ENCODE measurements at places on chromosomes 1 and 21.

GRCh38 chr1:25904943-25905679, 1.1 kb downstream of the STMN1 start:
- peak; percentile 95 for DNase-seq

GRCh38 chr1:195960580-195960979, 647.7 kb downstream of the KCNT2 start:
- DNase-seq: no peak

- no peak for DNase-seq
These were observed 2.8 kb downstream of the DHCR24 start for GRCh38 chr1:54884135-54884586.

DNA sequence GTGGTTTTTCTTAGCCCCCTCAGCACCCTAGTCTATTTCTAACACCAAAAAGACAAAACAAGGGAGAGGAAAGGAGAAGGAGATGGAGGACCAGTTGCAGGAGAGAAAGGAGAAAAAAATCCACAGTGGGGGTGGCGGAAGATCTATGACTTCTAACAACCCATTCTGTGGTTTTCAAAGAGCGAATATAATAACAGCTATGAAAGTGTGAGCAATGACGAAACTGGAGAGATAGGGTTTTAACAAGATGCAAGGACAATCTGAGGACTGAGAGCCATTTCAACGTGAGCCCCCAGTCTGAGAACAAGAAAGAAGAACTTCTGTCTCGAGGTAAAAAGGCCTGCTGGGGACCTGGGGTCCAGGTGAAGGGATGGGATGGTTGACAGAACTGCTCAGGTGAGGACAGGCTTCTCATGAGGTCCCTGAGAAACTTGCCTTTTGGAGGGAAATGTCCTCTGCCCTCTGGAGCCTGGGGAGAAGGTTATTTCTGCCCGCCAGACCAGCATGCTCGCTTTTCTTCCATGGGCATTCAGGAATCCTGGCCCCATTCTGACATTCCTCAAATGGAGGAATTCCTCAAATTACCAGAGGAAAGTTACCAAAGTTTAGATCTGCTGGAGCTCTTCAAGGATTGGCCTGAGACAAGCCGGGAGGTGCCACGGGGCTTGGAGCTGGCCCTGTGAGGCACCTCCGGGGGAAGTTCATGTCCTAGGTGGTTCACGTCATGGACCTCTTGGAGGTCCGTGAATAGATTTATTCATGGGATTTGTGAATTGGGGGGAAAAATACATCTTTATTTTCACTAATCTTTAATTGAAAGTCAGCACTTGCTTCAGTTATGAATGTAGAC, at the start of gene CD160:
TSS of gene CD160 (plus strand) at position 270 of the 850 bp plus-strand sequence. CDS start 8,829 bp downstream, outside the sequence.
- peak; percentile 14 for DNase-seq

- DNase-seq: no peak
These were observed 169.5 kb upstream of the PKN2 start for GRCh38 chr1:88514544-88515060.

GRCh38 chr1:230784163-230784562, 37.0 kb downstream of the CAPN9 start:
- DNase-seq: no peak

GRCh38 chr1:43388613-43389012, 987 bp downstream of the MED8 start:
- no peak for DNase-seq

GRCh38 chr1:61322769-61323168, 240.4 kb downstream of the NFIA start:
- no peak for DNase-seq

DNA sequence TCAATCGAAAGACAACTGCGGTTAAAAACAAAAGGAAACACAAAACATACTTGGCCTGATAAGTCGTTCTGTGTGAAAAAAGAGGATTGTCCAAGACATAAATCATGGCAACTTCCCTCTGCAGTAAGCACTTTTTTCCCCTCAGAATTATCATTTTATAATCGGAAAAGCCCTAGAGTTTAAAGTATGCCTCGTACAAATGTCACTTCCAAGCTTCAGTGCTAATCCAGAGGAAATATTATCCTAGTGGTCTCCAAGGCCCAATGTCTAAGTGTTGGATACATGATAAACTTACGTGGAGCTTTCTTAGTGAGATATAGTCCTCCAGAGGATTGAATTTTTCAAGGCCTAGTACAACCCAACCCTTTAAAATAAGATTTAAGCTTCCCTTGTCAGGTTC, 11.2 kb upstream of the NTMT2 start:
- DNase-seq: no peak

- DNase-seq: no peak
These were observed 108.8 kb downstream of the SMYD2 start for GRCh38 chr1:214389734-214390133.

DNA sequence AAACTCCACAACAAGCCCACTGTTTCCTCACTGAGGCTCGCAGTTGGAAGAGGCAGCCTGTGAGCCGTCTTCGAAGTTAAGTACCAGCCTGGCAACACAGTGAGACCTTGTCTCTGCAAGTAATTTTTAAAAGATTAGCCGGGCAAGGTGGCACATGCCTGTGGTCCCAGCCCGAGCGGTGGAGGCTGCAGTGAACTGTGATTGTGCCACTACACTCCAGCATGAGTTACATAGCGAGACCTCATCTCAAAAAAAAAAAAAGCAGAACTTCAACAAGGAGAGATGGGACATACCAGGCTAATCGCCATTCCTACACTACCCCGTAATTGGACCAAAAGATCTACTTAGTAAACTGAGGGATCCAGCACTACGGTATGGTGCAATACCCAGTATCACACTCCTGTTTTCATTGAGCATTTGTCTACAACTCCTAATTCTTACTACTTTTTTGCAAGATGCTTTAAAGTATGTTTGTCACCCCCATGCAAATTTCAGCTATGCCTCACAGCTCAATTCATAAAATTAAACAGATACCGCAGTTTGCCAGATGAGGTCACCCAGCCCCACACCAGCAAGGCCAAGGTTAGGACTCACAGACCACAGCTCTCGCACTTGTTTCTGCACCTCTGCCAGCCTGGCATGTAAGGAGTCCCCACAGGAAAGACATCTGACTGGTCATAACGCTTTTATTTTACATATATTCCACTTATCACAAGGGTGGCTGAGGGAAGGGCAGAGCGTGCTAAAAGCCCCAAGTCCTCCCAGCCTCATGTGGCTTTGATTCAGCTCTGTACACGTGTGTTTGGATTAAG, 21.0 kb downstream of the SDE2 start:
- DNase-seq: peak; percentile 52

DNA sequence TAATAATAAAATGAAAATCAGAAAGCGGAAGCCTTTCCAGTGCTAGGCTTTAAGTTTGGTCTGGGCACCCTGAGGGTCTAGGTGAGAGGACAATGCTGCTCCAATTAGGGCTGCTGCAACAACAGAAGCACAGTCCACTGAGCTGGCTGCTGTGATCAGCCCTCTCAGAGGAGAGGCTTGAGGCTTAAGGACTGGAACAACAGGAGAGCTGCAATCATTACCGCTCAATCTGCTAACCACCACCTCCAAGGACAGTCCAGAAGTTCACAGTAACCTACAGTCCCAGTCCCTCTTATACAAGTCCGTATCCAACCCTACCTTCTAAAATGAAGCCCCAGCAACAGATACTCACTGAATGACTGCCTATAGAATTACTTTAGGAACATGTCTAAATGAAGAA, 62.1 kb downstream of the USP24 start:
- no peak for DNase-seq

DNA sequence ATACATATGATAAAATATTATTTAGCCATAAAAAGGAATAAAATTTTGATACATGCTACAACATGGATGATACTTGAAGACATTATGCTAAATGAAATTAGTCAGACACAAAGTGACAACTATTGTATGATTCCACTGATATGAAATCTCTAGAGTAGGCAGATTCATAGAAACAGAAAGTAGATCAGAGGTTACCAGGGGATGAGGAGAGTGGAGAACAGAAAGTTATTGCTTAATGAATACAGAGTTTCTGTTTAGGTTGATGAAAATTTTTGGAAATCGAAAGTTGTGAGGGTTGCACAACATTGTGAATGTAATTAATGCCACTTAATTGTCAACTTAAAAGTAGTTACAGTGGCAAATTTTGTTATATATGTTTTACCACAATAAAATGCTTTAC, 315.7 kb upstream of the USP25 start:
- DNase-seq: no peak

DNA sequence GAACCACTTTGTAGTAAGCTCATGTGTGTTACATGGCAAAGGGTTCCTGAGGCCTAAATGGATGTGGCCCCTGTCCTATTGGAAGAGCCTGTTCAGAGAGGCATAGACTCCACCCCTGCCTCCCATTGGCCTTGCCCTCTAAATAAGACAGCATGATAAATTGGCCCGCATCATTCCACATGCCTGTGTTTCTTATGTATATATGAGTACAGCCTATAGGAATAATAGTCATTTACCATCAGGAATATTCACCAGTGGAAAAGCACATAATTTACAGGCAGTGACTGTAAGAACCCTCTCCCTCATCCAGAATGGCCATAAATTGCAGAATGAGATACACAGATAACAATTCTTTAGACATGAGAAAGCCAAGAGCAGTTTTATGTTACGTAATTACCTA, 519.5 kb upstream of the DAB1 start:
- no peak for DNase-seq

- no peak for DNase-seq
These were observed 67.0 kb upstream of the PDE9A start for GRCh38 chr21:42586406-42586805.

DNA sequence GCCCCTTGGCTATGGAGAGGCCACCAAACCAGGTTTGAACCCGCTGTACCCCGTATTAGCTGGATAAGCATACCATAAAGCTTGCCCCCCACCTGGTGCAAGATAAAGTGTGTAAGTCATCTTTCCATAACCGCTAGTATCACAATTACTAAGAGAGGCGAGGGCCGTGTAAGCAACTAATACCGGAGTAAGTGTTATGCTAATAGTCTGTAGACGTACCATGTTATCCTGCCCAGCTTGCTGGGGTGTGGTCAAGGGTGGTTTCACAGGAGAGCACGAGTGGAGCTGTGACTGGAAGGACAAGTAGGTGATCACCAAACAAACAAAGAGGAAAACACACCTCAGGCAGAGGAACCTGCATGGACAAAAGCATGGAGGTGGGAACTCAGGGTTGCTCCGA, 3.6 kb upstream of the TNFRSF1B start:
- no peak for DNase-seq

DNA sequence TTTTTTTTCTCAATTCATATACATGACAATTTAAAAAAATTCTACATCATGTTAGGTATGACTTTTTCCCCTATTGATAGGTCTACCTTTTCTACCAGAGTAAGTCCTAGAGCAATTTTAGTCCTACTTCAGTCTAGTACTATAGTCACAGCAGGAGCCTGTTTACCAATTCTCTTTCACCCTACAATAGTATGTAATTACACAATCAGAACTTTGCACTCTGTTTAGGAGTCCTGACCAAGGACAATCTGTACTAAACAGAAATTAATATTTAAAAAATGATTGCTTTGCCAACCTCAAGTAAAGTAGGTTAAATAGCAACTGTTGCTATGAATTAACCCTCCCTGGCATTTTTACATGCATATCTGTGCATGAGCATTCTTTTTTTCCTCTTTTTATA, 810 bp upstream of the CYP4A11 start:
- DNase-seq: no peak

- DNase-seq: peak; percentile 78
These were observed 13.2 kb upstream of the CELA3B start for GRCh38 chr1:21963477-21964217.

- DNase-seq: peak; percentile 65
These were observed 13.6 kb upstream of the GPX7 start for GRCh38 chr1:52588535-52588934.

GRCh38 chr1:229271448-229272159, 693 bp downstream of the RAB4A start:
- peak; percentile 71 for DNase-seq

DNA sequence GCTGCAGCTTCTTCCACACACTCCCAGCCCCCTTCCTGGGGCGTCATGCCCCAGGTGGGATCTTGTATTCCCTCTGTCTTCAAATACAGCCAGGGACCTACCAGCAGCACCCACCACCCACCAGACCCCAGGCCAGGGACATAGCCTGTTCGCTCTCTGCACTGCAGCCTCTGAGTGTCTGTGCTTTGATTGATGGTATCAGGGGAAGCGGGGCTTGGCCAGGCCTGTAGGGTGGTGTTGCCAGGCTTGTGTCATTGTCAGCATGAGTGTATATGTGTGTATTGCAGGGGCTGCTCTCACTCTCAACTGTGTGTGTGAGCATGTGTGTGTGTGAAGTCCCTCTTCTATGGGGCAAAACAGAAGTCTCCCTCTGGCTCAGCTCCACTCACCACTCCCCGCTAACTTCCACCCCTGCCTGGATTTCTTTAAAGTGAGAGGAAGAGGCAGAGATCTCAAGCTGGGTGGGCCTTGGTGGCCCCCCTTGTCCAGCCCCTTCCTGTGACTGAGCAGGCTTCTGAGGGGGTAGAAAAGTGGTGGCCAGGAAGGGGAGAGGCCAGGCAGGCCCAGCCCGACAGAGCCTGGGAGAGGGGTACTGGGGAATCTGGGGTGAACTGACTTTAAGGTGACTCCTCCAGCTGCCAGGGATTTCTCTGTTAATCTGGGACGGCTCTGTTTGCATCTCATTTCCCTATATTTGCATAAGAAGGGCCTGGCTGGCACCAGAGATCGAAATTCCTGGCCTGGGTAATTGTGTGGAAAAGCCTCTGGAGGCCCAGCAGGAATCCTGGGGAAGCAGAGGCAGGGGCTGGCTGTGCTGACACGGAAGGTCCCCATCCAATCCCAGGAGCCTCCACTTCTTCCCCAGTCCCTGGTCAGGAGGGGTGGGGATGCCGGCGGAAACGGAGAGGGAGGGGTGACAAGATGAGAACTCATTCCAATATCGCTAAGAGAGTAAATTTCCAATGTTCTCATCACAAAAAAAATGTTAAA, 18.6 kb upstream of the ADGRB2 start:
- no peak for DNase-seq

GRCh38 chr1:55217226-55217986, 2.2 kb upstream of the USP24 start:
- peak; percentile 80 for DNase-seq

- DNase-seq: no peak
These were observed 1.6 kb downstream of the ADAMTS5 start for GRCh38 chr21:26965040-26965906.

DNA sequence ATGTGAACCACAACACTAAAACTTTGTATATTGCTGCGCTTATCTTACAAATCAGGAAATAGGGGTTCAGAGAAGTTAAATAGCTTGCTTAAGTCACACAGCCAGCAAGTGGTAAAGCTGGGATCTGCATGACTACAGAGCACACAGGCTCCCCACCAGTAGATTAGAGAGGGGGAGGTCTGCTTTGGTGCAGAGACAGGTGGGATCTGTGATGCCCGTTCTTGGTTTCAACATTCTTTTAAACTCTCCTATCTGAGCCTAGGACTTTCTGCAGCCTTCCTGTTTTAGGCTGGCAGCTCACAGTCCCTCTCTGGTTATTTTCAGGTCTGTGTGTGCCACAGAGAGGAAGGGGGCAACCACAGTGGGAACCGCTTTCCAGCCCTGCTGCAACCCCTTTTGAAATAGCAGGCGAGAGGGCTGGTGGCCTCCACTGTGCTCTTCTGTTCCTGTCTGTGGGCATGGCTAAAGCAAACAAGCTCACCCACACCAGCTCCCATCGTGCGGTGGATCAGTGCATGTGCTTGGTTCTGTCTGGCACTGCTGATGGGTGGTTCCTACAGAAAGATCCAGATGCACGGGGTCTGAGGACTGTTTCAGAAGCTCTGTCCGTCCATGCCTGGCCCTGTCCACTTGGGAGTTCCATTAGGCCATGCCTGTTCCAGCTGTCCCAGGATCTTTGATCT, 1.7 kb upstream of the IL6R start:
- DNase-seq: peak; percentile 94

GRCh38 chr1:101251504-101251903, 14.7 kb downstream of the S1PR1 start:
- DNase-seq: no peak

Data from NB4 (cell line).